GM18507 (cell line): ENCODE measurements at places on chromosomes 7 and 10.

- DNase-seq = peak; percentile 17
These were observed 126.4 kb upstream of the CCDC6 start for GRCh38 chr10:60032723-60033122.

DNA sequence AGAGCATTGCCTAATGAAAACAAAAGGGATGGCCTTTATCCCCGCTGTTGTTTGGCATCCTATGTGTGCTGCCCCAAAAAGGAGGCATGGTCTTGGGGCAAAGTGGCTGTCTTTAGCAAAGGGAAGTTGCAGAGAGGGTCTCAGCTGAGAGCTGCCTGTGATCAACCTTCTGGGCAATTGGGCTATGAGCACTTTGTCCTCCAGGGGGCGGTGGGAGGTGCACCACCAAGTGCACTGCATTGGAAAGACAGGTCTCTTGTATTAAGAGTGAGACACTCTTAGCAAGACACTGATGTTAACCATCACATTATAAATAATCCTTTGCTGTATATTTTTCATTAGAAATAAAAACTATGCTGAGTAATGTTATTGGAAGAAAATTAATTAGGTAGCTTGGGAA, 314.8 kb downstream of the POM121L12 start:
- no peak for DNase-seq

GRCh38 chr7:116591202-116592040, 66.6 kb downstream of the CAV1 start:
- no peak for DNase-seq

DNA sequence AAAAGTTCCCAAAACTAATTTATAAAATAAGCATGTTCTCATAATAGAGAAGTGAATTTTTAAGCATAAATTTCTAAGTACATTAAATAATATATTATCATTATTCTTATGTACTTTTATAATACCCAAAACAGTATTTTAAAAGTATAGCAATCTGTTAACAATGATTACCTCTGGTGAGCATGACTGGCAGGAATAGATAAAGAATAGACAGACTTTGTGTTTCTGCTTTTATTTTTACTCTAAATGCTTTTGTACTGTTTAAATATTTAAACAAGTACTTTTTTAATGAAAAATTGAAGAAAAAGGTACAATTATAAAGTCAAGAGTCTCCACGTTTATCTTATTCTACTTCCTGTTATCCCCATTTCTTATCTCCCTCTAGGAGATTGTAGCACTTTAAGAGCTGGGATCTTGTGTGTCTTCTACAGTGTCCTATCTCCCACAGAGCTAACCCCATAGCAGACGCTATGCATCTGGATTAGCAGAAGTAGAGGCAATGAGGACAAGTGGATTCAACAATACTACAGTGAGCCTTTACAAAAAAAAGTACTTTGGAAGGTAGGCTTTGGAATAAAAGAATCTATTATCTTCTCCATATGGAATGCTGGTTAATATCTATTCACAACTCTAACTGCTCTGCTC, 42.9 kb downstream of the IDE start:
- no peak for DNase-seq

DNA sequence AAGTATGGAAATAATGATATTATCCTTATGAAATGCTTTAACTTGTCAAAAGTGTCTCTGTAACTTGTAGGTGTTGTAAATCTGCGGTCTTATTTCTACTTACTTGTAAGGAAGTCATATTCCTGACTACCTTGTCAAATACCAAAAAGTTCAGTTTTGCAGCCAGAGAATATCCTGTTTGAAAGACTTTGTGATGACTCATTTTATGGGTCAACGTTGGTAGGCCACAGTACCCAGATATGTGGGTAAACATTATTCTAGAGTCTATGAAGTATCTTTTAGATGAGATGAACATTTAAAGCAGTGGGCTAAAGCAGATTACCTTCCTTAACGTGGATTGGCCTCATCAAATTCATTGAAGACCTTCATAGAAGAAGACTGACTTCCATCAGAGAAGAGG, 195.3 kb downstream of the PPP1R9A start:
- no peak for DNase-seq

DNA sequence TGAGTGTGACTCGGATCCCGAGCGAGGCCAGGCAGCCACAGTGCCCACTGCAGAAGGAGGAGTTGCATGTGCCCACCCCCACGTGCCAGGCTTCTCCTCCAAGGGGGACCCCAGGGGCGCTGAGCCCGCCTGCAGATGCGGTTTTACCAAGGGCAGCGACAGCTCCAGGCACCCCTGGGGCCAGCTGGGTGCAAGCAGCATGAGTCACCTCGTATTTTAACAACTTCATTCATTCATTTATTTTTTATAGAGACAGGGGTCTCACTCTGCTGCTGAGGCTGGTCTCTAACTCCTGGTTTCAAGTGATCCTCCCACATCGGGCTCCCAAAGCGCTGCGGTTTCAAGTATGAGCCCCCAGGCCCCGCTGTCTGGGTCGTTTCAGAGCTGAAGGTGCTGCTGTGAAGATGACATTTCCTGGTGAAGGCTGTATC, 1.3 kb upstream of the FOXL3 start:
- no peak for DNase-seq

DNA sequence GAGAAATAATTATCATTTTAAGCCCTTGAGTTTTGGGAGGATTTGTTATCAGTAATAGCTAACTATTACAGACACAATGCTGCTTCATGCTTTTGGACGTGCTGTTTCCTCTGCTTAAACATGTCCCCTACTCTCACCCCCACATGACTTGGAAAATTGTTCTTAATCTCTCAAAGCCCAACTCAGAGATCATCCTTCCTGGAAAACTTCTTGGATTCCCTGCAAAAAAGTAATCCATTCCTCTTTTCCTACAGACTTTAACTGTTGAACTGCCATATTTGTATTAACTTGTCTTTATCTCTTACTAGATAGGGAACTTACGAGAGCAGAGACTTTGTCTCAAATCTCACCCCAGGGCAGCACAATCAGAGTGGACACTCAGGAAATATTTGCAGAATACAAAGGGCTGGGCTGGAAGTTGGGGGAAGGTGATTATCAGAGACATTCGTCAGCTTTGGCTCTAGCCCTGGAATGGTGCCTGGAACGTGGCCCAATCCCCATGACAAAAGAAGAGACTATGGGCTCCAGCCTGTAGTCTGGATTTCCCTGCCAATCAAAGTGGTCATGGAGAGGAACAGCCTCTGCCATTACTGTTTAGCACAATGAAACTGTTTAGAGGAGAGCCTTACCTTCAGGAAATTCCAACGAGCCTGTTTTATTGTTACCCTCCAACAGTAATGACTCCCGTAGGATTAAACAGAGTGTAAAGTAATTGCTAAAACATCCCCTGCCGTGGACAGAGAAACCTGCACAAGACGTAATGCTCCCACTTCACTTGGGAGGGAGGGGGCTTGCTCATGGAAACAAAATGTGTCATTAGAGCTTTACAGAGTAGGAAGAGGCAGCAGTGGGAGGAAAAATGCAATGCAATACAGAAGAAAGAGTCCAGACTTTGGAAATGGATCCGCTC, 140.4 kb upstream of the AUTS2 start:
- DNase-seq = no peak

DNA sequence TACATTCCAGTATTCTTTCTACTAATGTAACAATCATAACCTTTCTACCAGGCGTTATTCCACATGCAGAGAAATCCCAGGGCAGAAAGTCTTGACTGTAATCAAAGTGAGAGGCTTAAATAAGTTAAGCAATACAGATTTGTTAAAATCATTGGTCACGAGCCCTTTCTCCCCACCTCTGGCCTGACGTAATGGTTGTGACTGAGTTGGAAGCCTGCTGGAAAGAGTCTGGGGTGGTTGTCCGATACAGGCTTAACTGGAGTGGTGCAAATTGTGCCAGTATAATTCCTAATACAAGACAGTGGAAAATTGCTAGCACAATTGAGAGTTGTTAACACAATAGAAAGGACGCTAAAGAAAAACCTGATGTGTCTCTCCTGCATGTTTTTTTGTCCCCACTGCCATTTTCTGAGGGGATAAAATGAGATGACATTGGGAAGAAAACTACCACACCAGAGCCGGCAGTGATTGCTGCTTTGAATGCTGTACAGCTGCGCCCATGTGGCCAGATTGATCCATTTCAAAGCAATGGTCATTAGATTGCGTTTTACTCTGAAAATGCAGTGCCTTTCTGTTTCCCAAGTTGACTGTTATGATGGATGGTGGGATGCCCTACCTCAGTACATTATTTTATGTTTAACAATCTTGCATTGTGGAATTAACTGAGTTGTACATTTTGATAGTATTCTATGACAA, 190.8 kb downstream of the POU6F2 start:
- DNase-seq = no peak

DNA sequence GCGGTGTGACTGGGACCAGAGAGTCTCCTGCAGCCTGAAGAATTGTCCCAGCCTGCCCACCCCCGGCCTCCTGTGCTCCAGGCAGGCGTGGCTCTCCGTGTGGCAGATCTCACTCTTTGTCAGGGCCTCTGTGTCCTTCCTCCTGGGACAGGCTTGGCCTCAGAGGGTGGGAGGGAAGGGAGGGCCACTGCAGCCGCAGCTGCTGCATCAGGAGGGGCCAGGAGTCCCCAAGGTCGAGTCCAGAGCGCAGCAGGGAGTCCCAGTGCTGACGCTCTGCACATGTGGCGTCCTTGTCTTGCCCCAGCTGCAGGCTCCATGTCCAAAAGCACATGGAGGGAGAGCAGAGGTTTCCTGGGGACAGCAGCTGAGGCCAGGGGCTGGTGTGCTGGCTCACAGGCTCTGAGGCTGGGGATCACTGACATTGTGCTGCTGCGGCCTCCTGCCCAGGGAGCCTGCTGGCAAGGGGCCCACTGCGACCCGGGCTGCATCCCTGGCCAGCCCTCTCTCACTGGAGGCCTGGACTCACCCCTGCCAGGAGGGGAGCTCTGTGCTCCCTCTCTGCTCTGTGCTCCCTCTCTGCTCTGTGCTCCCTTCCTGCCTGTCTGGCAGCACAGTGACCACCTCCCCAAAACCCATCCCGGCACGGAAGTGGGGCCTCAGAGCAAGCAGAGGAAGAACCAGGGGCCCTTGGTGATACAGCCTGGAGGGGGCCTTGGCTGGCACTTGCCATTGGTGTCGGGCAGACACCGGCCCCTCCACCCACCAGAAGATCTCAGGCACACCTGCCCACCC, 114.6 kb upstream of the RET start:
- DNase-seq = no peak

DNA sequence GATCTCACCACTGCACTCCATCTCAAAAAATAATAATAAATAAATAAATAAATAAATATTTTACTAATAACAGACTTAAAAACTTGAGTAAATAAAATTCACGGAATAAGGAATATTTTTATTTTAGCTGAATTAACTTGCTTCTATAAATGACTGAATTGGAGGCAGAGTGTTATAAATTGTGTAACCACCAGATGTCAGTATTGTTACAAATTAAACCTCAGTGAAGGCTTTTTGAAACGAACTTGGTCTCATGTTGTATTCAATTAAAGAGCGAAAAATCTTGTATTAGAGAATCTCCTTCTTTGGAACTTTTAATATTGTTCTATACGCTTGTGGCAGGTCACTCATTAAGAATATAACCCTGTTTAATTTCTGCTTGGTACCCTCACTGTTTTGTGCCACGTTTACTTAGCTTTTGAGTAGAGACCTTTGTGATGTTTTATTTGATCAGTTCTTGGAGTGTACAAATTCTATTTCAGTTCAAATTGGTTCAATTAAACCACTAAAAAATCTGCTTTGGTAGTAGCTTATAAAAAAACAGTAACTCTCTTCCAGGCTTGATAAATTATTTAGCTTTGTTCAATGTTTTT, 45.6 kb upstream of the SCIN start:
- DNase-seq = no peak

DNA sequence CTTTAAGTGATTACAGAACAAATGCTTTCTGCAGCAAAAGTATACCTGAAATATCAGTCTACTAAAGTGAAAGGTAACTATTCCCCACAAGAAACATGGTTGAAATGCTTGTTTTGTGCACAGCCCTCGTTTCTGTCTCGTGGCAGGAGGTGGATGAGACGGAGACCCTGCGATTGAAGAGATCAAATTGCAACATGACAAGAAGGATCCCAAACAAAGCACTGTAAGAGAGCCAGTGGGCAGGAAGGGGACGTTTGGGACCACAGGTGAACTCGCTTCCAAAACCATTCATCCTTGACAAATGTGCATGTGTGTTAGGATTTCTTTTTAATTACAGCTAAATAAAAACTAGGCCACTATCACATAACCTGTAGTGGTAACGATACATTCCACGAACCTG, 192.6 kb downstream of the CCSER2 start:
- DNase-seq = no peak

DNA sequence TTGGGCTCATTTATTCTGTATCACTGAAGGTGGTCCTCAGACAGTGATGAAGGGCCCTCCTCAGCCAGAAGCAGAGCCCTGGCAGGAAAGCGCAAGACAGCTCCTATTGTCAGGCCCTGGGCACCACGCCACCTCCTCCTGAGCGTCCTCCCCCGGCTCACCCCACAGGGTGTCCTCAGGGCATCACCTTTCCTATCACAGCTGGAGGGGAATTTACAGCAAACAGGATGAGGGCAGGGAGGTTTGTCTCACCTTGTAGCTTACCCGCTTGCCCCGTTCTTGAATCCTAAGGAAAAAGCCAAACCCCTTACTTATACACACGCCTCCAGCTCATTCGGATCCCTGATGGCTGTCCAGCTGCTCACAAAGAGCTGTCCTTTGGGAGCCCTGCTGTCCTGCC, 50.2 kb upstream of the LANCL2 start:
- no peak for DNase-seq

- DNase-seq = no peak
These were observed 1.2 kb downstream of the FOXK1 start for GRCh38 chr7:4683043-4683883.

GRCh38 chr7:150961510-150962289, 16.4 kb downstream of the KCNH2 start:
- no peak for DNase-seq

DNA sequence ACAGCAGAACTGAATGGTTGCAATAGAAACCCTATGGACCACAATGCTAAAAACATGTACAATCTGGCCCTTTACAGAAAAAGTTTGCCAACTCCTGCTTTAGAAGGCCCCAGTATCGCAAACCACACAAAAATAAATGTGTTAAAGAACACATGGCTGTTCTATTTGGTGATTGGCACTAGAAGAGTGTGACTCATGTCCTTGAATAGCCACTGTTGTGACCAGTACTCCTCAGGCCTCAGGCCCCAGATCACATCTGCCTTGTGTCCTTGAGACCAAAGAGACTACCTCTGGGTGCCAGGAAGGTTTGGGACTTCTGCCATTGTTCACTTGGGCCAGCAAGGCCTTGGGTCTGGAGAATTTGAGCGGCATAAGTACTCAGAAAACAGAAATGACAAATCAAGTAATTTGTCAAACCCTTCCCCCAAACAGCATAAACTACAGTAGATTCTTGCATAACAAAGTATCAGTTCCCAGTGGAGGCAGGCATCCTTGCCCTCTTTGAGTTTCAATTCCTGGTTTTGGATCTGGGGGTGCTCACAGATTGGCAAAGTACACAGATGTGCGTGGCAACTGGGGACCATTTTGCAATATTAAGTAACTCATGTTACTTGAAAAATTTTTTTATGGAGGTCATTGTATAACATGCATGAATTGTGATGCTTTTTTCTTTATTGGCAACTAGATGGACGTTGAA, 50.2 kb downstream of the MTURN start:
- no peak for DNase-seq
